ENCODE measurements at places on chromosomes 3 and 15. TPM values are rescaled to one million over a fixed set of nuclear protein-coding genes. Genes with fewer than 3 reads are reported as not detected.

GABRB3 gene
- 6.9 TPM for total RNA-seq

SLC2A2 gene
- 12.6 TPM for total RNA-seq

TMIE gene
- total RNA-seq = 0.79 TPM

GOLGA6D gene
- not detected for total RNA-seq

GABRG3 gene
- total RNA-seq = not detected

POTEB3 gene
- total RNA-seq = not detected

TUSC2 gene
- 33.6 TPM for total RNA-seq

RTF1 gene
- 29.7 TPM for total RNA-seq

C3orf80 gene
- 0.63 TPM for total RNA-seq

ZIC1 gene
- not detected for total RNA-seq

CYP1A2 gene
- total RNA-seq = not detected

LNP1 gene
- total RNA-seq = 4.4 TPM

GOLGA8G gene
- not detected for total RNA-seq

RAB8B gene
- 33.6 TPM for total RNA-seq

GOLGA8K gene
- 1.6 TPM for total RNA-seq

GRCh38 chr15:50883903-50884302, 24.6 kb upstream of the AP4E1 start:
- DNase-seq = no peak
- no peaks in the 10 kb centered on the region for H3K4me1 ChIP-seq
- no peaks in the 10 kb centered on the region for H3K36me3 ChIP-seq

- peaks cover 12% of the 10 kb centered on the region for H3K4me1 ChIP-seq
- peaks cover 6% of the 10 kb centered on the region for H3K36me3 ChIP-seq
- H3K27me3 ChIP-seq = no peaks in the 10 kb centered on the region
- peak overlapping the region; percentile 98 for H3K27ac ChIP-seq
- peak; percentile 60 for DNase-seq
These were observed 790 bp downstream of the RAB5A start for GRCh38 chr3:19947549-19948225.

GRCh38 chr3:101036213-101036618, 43.0 kb upstream of the ABI3BP start:
- DNase-seq = peak; percentile 41
- H3K4me3 ChIP-seq = no peak overlapping the region
- H3K27me3 ChIP-seq = no peaks in the 10 kb centered on the region
- no peak overlapping the region for H3K27ac ChIP-seq
- H3K4me1 ChIP-seq = no peaks in the 10 kb centered on the region

DNA sequence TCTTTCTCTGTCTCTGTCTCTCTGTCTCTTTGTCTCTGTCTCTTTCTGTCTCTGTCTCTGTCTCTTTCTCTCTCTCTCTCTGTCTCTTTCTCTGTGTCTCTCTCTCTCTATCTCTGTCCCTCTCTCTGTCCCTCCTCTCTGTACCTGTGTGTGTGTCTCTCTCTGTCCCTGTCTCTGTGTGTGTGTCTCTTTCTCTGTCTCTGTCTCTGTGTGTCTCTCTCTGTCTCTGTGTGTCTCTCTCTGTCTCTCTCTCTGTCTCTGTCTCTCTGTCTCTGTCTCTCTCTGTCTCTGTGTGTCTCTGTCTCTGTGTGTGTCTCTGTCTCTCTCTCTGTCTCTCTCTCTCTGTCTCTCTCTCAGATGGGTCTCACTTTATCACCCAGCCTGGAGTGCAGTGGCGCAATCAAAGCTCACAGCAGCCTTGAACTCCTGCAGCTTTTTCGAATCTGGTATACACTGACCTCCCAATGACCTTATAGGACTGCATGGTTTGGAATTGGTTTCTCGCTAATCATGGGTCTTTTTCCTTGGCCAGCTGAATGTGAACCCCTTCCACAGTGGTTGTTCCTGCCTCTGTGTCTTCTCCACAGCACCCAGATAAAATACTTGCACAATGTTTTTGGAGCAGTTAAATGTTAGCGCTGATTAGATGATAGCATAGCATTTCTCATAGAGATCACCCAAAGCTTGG, 102.6 kb upstream of the KLHL25 start:
- H3K27ac ChIP-seq = no peak overlapping the region
- no peak overlapping the region for H3K4me3 ChIP-seq

DNA sequence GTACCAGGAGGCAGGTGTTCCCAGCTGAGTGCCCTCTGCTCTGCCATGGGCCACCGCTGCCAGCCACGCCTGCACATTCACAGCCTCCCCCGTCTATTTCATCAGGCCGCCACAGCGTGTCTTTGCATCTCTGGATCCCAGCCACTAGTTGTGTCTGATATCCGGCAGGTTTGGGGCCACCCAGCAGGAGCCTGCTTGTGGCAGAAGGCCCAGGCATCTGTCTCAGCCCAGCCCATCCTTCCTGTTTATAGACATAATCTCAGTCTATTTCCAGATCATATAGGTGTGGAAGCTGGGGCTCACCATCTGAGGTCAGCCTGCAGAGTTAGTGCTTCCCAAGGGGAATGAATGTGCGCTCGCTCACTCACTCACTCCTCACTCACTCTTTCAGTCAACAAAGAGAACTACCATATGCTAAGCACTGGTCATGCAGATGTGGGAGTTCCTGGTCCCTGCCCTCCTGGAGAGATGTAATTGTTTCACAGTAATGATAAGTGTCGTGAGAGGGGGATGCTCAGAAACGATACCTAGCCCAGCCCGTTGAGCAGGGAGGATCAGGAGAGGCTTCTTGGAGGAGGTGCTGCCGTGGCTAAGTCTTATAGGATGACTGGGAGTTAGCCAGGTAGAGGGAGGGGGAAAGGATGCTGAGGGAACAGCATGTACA, 60.6 kb downstream of the FGD5 start:
- no peak overlapping the region for H3K27ac ChIP-seq
- peaks cover 8% of the 10 kb centered on the region for H3K36me3 ChIP-seq
- no peak overlapping the region for H3K4me3 ChIP-seq
- H3K4me1 ChIP-seq = peaks cover 9% of the 10 kb centered on the region
- DNase-seq = peak; percentile 56

DNA sequence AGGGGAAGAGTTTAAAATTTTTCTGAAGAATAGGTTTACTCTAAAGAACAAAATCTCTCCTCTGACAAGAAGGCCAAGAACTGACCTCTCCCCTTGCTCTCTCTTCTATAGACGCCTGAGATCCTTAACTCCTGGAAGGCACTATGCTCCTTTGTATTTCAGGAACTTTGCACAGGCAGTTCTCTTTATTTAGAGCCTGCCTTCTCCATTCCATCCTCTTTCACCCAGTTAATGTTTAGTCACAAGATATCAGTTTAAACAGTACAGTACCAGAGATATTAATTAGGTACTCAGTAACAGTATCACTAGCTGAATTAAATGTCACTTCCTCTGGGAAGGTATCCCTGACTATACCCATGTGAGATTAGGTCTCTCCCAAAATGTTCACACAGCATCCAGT, 33.5 kb downstream of the HERC1 start:
- DNase-seq = no peak
- no peaks in the 10 kb centered on the region for H3K27me3 ChIP-seq
- no peaks in the 10 kb centered on the region for H3K36me3 ChIP-seq

- H3K4me1 ChIP-seq = peaks cover 8% of the 10 kb centered on the region
- no peak overlapping the region for H3K27ac ChIP-seq
- no peaks in the 10 kb centered on the region for H3K27me3 ChIP-seq
- no peak overlapping the region for H3K4me3 ChIP-seq
These were observed 4.9 kb downstream of the RFTN1 start for GRCh38 chr3:16508591-16508995.

DNA sequence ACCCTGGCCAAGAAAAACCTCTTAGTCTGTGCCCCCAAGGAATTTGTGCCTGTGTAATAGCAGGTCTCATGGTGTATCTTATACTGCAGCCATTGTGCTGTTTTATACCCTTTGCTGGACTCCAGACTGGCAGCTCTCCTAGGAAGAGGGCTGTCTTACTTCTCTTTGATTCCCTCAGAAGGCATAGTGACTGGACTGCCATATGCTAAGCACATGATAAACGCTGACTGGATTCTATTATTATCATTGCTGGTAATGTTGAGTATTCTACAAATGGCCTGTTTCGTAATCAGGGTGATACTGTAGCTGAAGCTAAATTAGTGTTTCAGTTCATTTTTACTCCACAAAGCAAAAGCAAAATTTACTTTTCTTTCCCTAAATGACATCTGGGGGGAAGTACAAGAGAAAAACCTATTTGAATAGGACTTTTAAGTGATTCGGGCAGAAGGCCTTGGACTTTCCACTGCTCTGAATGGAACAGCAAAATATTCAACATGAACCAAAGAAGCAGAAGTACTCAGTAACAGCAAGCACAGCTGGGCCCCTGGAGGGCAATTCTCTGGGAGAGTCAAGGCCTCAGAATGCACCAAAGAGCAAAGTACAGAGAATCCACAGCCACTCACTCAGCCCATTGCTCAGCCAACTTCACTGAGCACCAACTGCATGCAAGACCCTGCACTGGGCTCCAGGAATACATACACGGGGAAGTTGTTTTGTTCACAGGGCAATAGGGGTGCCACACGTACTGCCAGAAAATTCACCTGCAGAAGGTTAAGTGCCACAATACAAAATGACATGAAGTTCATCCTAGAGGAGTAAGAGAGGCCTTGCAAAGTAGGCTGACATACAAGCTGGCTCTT, 7.9 kb upstream of the BCL2A1 start:
- no peak overlapping the region for H3K4me3 ChIP-seq
- no peaks in the 10 kb centered on the region for H3K36me3 ChIP-seq
- H3K27me3 ChIP-seq = no peaks in the 10 kb centered on the region
- no peak overlapping the region for H3K27ac ChIP-seq
- DNase-seq = no peak
- H3K4me1 ChIP-seq = no peaks in the 10 kb centered on the region

- H3K4me3 ChIP-seq = no peak overlapping the region
- DNase-seq = no peak
- no peaks in the 10 kb centered on the region for H3K4me1 ChIP-seq
- no peak overlapping the region for H3K27ac ChIP-seq
These were observed 31.4 kb upstream of the RARB start for GRCh38 chr3:25396686-25397085.

- H3K27ac ChIP-seq = no peak overlapping the region
- H3K36me3 ChIP-seq = no peaks in the 10 kb centered on the region
- no peaks in the 10 kb centered on the region for H3K27me3 ChIP-seq
These were observed 77.6 kb downstream of the BFSP2 start for GRCh38 chr3:133477487-133477886.

- no peaks in the 10 kb centered on the region for H3K4me1 ChIP-seq
- no peaks in the 10 kb centered on the region for H3K36me3 ChIP-seq
- no peaks in the 10 kb centered on the region for H3K27me3 ChIP-seq
- H3K27ac ChIP-seq = no peak overlapping the region
- DNase-seq = no peak
These were observed 152.7 kb downstream of the CD47 start for GRCh38 chr3:107938143-107938542.

- H3K27me3 ChIP-seq = no peaks in the 10 kb centered on the region
- DNase-seq = no peak
- H3K36me3 ChIP-seq = no peaks in the 10 kb centered on the region
- H3K4me1 ChIP-seq = no peaks in the 10 kb centered on the region
These were observed 44.8 kb upstream of the UBE2E1 start for GRCh38 chr3:23760871-23761373.

- no peak overlapping the region for H3K4me3 ChIP-seq
- H3K27ac ChIP-seq = no peak overlapping the region
- H3K36me3 ChIP-seq = no peaks in the 10 kb centered on the region
These were observed 55.9 kb upstream of the MEF2A start for GRCh38 chr15:99509686-99510461.

DNA sequence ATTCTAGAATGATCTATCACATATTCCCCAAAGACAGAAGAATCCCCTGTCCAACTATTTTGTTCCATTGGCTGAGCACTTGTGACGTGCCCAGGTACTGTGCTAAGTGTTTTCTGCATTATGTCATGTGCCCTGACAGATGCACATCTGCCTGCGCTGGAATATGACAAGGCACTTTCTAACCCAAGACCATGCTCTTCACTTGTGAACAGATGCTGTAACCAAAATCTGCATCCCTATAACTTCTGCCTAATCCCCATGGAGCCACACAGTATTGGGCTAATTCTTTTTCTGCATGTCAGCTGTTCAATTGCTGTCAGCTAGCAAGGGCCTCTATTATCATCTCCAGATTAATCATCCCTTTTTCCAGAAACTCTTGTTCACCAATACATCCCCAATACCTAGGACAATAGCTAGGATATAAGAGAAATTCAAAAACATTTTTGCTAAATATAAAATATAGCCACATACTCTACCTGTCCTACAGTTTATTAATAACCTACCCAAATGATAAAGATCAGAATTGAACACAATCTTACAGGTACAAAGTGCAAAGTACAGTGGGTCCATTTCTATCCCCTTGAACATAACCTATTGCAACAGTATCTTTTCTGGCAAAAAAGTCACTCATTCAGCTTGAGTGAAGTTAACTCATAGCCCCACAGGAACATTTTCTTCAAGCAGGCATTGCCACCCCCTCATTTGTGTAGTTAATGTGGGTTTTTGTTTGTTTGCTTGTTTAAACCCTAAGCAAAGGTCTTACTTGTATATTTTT, 109.4 kb upstream of the LRRN1 start:
- DNase-seq = no peak
- H3K27me3 ChIP-seq = no peaks in the 10 kb centered on the region
- no peak overlapping the region for H3K4me3 ChIP-seq
- H3K27ac ChIP-seq = no peak overlapping the region
- no peaks in the 10 kb centered on the region for H3K36me3 ChIP-seq

GRCh38 chr3:18061737-18062656, 319.6 kb upstream of the TBC1D5 start:
- no peaks in the 10 kb centered on the region for H3K27me3 ChIP-seq
- no peaks in the 10 kb centered on the region for H3K36me3 ChIP-seq
- no peaks in the 10 kb centered on the region for H3K4me1 ChIP-seq
- no peak overlapping the region for H3K27ac ChIP-seq

- no peak overlapping the region for H3K4me3 ChIP-seq
- H3K27me3 ChIP-seq = no peaks in the 10 kb centered on the region
- no peaks in the 10 kb centered on the region for H3K36me3 ChIP-seq
- peak; percentile 89 for DNase-seq
- no peak overlapping the region for H3K27ac ChIP-seq
These were observed 63.9 kb downstream of the TMCC1 start for GRCh38 chr3:129829640-129830039.

- H3K4me1 ChIP-seq = no peaks in the 10 kb centered on the region
- no peaks in the 10 kb centered on the region for H3K36me3 ChIP-seq
- peak; percentile 55 for DNase-seq
- no peak overlapping the region for H3K4me3 ChIP-seq
- H3K27me3 ChIP-seq = no peaks in the 10 kb centered on the region
These were observed 186.7 kb downstream of the NSUN3 start for GRCh38 chr3:94249491-94250079.

- no peaks in the 10 kb centered on the region for H3K4me1 ChIP-seq
- DNase-seq = no peak
- no peak overlapping the region for H3K27ac ChIP-seq
These were observed 171.0 kb downstream of the CTNNB1 start for GRCh38 chr3:41370307-41370706.

DNA sequence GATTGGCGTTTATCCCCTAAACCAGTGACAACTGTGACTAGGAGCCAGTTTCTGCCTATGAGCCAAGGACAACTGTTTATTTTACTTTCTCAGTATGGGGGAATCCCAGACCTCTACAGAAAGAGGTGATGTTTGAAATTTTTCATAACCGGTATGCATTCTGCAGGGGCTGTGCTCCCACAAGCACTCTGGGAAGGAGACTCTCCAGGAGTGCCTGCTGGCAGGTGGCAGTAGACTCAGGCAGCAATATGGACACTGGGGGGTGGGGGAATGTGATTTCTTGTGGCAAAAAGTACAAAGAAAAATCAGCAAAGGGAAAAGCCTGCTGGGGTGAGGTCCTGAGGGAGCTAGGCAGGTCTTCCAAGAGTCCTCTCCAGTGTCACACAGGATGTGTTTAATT, 5.9 kb downstream of the TGM4 start:
- no peak overlapping the region for H3K4me3 ChIP-seq
- no peak overlapping the region for H3K27ac ChIP-seq
- H3K36me3 ChIP-seq = no peaks in the 10 kb centered on the region
- no peaks in the 10 kb centered on the region for H3K27me3 ChIP-seq
- DNase-seq = no peak

Measured in kidney (tissue), 22 donors.